ENCODE measurements at places on chromosomes 11 and 22. TPM values are rescaled to one million over a fixed set of nuclear protein-coding genes. Genes with fewer than 3 reads are reported as not detected.
A peak's percentile ranks its signal among the peaks of the same experiment; 100 is the strongest.

The POU2AF2 gene
- not detected for total RNA-seq

The OR52N4 gene
- 0.23 TPM for total RNA-seq

DNA sequence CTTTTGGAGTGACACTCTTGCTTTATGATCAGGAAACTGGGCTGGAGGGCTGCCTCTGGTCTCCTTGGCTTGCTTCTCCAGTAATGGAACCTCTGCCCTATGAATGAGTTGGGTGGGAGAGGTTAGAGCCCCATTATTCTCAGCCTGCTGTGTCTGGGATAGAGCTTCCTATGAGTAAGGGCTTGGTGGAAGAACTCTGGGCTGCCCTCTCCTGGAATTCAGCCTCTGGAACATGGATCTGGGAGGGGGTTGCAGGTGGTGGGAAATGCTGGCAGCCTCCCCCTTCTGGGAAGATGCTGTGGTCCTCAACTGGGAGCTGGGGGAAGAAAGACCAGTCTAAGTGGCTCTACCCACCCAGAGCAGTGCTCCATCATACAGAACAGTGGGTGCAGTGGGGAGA, 81.8 kb upstream of the SYN3 start:
- no peak for DNase-seq
- peaks cover 7% of the 10 kb centered on the region for H3K27me3 ChIP-seq
- no peak overlapping the region for H3K27ac ChIP-seq
- no peaks in the 10 kb centered on the region for H3K36me3 ChIP-seq
- no peak overlapping the region for H3K4me3 ChIP-seq

- no peaks in the 10 kb centered on the region for H3K27me3 ChIP-seq
- peaks cover 54% of the 10 kb centered on the region for H3K4me1 ChIP-seq
- peaks cover 45% of the 10 kb centered on the region for H3K36me3 ChIP-seq
- peak overlapping the region; percentile 85 for H3K4me3 ChIP-seq
- H3K27ac ChIP-seq: peak overlapping the region; percentile 93
- no peak for DNase-seq
Observed at GRCh38 chr22:31497148-31497938, 1.0 kb downstream of the SFI1 start.

GRCh38 chr11:2276280-2277007, 6.1 kb upstream of the ASCL2 start:
- DNase-seq: no peak
- H3K27ac ChIP-seq: no peak overlapping the region
- peaks cover 2% of the 10 kb centered on the region for H3K36me3 ChIP-seq
- H3K27me3 ChIP-seq: peaks cover 18% of the 10 kb centered on the region
- no peak overlapping the region for H3K4me3 ChIP-seq
- H3K4me1 ChIP-seq: no peaks in the 10 kb centered on the region

- peaks cover 44% of the 10 kb centered on the region for H3K4me1 ChIP-seq
- no peak for DNase-seq
- H3K4me3 ChIP-seq: no peak overlapping the region
- H3K27ac ChIP-seq: peak overlapping the region; percentile 77
- H3K36me3 ChIP-seq: no peaks in the 10 kb centered on the region
- H3K27me3 ChIP-seq: no peaks in the 10 kb centered on the region
Observed at GRCh38 chr11:125513705-125514265, 17.7 kb upstream of the FEZ1 start.

GRCh38 chr11:111935317-111936039, 1.7 kb upstream of the DIXDC1 start:
- H3K4me3 ChIP-seq: no peak overlapping the region
- H3K27ac ChIP-seq: peak overlapping the region; percentile 25
- no peaks in the 10 kb centered on the region for H3K36me3 ChIP-seq
- H3K4me1 ChIP-seq: peaks cover 61% of the 10 kb centered on the region

DNA sequence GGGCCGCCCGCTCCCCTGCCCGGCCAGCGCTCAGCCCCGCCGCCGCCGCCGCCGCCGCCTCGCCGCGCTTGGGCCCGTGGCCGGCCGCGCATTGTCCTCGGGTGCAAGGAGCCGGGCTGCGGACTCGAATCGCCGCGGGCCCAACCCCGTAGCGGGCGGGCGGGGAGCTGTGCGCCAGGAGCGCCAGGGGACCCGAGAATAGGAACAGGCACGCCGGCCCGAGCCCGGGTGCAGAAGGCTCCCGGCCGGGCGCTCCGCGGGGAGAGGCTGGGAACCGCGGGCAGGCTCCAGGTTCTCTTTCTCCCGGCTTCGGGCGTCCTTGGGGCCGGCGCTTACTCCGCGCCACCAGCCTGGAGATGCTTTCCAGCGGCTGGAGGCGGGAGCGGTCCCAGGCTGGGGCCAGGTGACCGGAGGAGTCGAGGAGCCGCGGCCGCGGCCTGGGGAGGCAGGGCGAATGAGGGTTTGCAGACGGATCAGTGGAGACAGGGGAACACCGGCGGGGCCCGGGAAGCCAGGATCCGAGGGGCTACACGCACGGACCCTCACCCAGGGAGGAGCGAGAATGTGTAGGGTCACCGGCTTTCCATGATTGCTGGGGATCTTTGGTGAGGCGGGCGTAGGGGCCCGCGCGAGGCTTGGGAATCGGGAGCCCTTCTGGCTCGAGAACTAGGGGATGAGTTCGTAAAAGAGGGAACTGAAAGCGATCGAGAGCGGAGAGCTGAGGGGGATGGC, 726 bp downstream of the PKNOX2 start:
- peak; percentile 27 for DNase-seq
- peak overlapping the region; percentile 51 for H3K27ac ChIP-seq
- H3K4me1 ChIP-seq: peaks cover 18% of the 10 kb centered on the region
- H3K4me3 ChIP-seq: peak overlapping the region; percentile 73

DNA sequence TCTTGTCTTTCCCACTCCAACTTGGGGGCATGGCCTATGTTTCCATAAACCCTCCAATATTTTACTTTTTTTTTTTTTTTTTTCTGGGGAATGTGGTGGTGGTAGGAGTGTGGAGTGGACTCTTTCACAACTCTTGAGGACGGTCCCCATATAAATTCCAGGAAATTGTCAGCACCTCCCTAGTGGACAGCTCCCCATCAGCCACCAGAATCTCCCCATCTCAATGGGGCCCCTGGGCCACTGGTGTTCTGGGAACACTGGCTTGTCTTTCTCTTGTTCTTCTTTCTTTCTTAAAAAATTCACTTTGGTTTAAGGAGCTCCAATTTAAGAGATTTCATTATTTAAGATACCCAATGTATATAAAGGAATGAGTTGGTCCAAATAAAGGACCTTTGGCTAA, 74.1 kb downstream of the ADM start:
- H3K4me3 ChIP-seq: no peak overlapping the region

Measured in activated CD4-positive, alpha-beta T cell treated with anti-CD3 and anti-CD28 coated beads for 36 hours (primary cell).